Renal pelvis (tissue), 12 donors: ENCODE measurements at places on chromosomes 6 and 20.

GRCh38 chr20:4299773-4300172 is 284.4 kb upstream of the RNF24 start:
- no peak for DNase-seq

DNA sequence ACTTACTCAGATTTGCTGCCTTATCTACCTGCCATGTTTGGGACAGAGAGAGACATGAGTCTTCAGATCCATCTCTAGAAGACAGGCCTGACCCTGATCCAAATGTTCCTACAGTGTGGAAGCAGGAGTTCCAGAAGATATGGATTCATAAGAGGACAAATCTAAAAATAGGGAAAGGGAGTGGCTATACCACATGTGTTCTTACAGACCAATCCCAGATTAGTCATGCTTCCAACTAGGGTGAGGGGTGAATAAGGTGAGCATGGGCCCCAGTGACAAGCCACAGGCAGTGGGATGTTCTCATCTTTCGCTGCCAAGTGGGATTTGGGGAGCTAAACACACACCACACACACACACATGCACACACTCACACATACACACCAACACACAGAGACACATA is 670.7 kb upstream of the CITED2 start:
- DNase-seq, result no peak

GRCh38 chr6:19551611-19552010 is 285.6 kb upstream of the ID4 start:
- DNase-seq, result no peak

DNA sequence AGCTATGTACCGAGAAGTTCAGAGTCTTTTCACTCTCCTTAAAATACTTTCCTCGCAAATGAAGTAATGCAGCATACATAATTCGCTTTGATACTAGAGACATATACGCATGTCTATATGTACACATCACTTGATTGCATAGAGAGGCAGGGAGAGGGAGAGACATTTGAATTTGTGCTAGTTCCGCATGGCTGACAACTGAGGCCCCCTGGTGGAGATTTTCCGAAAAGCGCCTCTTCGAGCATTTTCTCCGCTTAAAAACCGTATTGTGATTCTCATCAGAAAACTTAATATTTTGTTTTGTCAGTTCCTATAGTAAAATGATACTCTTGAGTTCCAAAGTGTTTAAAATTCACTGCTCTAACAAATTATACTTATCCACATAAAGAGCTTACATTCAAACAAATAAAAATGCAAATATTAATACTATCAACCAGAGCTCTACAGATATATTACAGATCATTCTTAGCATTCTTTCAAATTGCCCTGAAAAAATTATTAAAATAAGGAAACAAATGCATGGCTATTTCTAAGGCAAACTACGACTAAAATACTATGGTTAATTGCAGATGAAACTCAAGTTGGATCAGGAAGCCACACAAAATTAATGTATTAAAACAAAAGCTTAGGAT is 637 bp downstream of the MYLK4 start:
- DNase-seq, result no peak
